ENCODE measurements at places on chromosomes 13 and 19.

- DNase-seq = no peak
These were observed 60.0 kb downstream of the MLLT1 start for GRCh38 chr19:6219586-6220290.

DNA sequence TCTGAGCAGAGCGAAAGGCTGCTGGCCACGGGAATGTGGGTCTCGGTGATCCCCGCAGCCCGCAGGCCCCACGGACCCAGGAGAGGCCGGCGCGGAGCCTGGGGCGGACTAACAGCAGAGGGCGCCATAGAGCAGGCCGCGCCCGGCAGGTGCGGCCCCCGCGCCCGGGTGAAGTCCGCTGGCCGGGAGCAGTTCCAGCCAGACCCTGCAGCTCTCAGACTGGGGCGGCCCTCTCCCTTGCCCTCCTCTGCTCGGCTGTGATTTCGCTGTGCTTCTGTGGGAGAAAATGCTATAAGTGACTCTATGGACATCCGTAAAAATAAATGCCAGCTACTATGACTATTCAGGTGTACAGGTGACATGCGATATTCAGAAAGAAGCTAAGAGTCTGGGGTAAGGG is 37.7 kb downstream of the GSX1 start:
- DNase-seq = no peak

DNA sequence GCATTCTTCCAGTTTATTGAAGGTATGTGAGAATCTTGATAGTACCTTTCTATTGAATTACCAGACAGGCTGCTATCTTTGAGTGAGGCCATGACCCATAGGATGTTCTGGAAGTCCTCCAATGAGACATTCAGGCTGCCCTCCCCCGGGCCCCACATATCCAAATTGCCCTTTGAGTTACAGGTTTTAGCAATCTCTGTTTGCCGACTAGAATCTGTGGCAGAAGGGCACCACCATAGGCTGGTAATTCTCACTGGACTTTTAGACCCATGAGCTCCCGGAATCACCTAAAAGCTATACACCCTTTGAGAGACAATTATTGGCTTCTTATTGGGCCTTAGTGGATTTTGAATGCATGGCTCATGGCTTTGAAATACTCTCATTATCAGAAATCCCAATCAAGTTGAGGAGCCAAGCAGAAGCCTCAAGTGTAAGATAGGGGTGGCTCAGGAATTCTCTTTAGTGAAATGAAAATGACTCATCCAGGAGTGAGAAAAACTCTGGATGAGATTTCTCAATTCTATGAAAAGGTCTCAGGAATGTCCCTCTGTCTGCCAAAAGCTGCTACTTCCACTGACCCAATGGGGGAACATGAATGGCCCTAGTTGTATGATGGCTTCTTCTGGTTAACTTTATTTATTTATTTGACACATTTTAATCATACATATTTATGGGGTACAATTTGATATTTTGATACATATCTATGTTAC is 172.1 kb upstream of the CSNK1A1L start:
- DNase-seq = no peak

DNA sequence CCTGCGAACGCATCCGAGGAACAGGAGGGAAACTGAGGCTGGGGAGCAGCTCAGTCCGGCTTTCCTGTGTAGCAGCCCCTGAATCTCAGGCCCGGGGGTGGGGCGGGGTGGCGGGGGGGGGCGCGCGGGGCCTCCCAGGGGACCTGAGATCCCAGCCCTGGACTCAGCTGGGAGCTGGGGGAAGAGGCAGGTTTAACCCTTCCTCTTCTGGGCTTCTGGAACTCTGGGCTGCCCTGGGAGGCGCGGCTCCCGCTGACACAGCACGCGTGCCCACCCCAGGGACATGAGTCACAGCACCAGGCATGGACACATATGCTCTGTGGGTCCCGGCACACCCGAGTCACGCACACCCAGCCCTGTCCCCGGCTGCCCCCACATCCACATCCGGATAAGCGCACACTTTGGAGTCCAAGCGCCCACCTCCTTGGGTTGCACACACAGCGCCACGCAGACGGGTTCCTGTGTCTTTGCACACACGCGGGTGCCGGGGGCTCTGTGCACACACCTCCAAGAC is 3.5 kb upstream of the CIRBP start:
- peak; percentile 78 for DNase-seq

DNA sequence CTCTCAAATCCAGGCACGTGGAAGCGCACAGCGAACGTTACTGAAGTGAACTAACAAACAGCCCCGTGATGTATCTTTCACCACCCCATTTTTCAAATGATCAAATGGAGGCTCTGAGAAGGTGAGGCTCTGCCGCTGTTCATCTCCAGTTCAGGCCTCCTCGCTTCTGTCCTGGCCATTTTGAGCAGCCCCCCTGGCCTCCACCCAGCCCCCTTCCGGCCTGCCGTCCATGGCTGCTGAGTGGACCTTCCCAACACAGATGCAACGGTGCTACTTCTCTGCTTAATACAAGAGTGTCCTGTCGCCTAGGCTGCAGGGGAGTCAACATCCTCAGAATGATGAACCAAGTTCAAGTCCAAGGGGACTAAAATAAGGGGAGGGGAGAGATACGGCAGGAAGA is 9.7 kb downstream of the SYDE1 start:
- no peak for DNase-seq

GRCh38 chr13:18960637-18961227 is 220.9 kb downstream of the TUBA3C start:
- no peak for DNase-seq

- DNase-seq = no peak
These were observed 459.2 kb downstream of the FGF14 start for GRCh38 chr13:101942535-101943157.

DNA sequence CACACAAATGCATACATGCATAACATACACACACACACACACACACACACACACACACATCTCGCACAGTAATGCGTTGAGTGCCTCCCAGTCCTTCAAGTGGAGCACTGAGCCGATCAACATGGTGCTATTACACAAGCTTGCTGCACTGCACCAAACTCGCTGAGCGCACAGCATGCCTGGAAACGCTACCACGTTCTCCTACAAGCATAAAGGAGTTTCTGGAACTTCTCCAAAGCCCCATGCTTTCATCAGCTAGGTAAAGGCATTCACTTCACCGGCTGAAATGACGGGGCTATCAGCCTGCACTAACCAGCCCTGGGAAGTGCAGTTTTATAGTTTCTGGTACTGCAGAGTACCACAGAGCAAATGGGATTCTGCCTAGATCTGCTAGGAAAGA is 92.7 kb downstream of the FGF14 start:
- no peak for DNase-seq

- no peak for DNase-seq
These were observed 14.7 kb upstream of the KCTD15 start for GRCh38 chr19:33781996-33782395.

GRCh38 chr19:55590617-55591016 is 8.7 kb downstream of the FIZ1 start:
- DNase-seq = no peak

DNA sequence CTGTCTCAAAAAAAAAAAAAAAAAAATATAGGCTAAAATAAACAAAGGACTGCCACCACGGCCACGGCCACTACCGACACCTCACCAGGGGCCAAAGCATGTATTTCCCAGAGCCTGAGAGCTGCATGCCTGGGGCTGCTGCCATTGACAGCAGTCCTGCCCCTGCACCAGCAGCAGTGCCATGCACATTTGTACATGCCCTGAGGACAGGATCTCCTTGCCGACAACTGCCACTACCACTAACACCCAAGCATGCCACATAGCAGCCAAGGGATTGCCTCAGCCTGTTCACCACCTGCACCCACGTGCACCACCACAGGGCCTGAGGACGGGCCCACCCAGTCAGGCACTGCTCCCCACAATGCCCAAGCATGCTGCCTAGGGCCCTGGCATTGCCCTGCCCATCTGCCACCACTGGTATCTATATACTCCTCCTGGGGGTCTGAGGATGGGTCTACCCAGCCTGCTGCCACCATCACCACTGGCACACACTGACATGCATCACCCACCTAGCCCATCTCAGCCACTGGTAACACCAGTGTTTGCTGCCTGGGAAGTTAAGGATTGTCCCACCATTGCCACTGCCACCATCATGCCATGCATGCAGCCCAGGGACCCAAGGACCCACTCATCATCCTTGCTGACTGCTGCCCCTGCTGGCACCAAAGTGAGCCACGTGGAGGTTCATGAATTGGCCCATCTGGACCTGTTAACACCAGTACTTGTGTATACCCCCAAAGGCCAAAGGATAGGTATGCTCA is 10.6 kb upstream of the NUP62 start:
- no peak for DNase-seq

- no peak for DNase-seq
These were observed 504.6 kb upstream of the KLHL1 start for GRCh38 chr13:70612881-70613280.

DNA sequence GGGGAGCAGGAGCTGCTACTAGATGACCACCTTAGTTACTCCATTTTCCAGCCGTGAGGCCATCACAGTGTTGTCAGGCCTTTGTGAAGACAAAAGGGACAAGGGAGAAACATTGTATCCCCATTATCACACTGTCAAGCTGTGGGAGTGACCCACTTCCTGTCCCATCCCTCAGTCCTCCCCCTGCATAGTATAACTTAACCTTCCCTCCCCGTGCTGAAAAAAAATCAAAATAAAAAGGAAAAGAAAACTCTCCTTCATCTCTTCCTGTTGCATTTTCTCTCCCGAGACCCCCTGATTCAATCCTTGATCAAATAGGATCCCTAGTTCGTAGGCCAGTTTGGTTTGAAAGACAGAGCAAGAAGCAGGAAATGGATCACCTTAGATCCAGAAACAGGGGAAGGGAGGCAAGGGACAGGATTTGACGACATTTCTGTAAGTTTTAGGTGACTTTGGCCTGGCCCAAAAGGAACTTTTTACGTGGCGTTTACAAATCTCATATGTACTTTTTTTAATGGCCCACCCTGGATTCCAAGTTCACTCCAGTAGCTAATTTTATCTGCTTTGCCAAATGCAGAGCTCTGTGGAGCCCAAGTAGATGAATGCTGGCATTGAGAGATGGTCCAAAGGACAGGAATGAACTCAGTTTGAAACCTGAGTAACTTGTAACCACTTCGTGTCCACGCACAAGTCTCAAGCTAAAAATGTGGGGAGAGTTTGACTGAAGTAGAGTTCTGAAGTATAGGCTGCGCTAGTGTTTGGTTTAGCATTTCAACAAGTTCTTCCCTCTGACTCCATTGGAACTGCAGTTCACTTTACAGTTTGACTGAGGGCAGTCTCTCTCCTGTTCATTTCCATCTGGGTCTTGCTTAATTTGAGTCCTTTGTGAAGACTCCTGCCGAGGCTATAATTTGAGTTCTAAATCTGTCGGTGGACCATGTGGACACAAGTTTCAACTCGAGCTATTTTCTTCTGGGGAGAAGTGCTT is 16.6 kb upstream of the GATAD2A start:
- DNase-seq = no peak

DNA sequence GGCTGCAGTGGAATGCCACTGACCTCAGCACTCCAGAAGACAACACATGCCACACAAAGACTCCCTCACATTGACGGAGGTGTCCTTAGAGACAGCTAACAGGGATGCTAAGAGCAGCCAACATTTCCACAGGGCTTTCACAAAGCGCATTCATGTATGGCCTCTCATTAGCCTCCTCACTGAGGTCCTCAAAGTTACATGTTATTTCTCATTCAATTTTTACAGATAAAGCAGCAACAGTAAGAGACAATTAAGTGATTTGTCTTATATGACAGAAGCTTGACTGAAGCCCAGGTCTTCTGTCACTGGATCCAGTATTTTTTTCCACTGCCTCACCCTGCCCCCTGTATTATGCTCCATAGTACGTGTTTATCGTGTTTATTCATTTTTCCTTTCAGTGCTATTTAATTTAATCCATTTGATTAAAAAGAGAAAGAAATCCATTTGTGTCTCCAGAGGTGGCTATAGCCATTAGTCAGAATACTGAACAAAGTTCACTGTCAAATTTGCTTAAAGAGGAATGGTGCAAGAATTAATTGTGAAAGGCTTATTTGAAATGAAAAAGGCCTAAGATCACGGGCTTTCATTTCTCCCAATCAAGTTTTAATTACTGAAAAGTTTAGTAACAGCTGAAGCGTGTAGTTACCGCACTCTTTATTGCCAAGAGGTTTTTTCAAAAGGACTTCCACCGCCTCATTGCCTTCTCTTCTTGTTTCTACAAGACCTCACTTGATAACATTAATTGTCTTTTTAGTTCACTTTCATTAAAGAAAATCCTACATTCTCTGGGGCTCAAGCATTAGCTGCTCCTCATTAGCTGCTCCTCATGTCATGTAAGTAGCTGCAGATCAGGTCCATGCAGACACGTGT is 115.0 kb downstream of the COG6 start:
- DNase-seq = no peak

DNA sequence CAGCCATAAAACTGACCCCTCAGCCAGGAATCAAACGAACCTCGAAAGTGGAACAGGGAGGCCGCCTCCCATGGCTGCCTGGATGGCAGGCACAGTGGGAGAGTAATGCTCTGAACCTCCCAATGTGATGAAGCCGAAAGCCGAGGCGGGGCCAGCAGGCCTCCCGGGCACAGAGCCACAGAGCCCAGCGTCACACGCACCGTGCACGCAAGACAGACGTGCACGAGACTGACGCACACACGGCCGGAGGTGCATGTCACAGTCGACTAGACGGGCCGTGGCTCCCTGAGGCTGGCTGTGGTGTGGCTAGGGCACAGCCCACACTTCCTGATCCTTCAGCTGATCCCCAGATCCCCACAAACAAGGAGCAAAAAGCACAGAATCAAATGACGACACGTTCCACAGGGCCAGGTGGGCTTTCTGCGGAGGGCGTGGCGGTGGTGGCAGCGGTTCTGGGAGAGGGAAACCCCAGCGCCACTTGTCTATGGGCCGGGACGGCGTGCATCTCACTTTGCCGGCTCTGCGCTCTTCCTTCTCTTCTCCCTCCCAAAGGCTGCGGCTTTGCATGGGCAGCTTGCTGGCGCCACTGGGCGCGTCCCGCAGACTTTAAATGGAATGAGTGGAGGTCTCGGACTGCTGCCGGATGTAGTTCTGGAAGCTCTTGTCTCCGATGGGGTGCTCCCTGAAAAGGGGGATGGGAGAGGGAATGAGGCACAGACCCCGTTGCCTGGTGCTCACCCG is 5.0 kb upstream of the C13orf46 start:
- DNase-seq = no peak

GRCh38 chr19:42480335-42481095 is 37.8 kb upstream of the CXCL17 start:
- DNase-seq = no peak

- DNase-seq = no peak
These were observed 6.1 kb upstream of the C13orf46 start for GRCh38 chr13:113979791-113980471.

DNA sequence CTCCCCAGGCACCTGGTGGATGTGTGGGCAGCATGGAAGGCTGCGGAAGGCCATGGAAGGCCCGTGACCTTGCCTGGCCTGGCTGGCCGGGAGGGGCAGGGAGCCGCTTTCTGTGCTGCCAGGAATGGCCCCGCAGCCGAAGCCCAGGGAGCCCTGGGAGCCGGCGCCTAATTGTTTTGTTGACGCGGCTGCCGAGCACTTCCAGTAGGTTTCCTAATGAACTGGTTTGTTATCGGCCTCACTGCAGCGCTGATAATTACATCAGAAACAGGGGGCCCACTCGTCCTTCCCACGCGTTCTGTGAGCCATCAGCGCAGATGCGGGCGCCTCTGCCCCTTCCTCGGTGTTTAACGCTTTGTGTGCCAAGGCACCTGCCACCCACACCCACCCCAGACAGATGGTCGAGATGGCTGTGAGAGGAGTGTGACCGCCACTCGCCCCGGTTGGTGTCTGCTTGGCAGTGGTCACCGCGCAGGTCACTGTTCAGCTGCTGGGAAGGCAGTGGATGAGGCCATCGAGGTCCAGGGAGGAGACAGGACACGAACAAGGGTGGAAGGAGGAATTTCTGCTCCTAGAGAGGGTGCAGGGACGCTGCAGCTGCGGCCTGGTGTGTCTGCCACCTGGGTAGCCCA is 124.5 kb downstream of the KDM4B start:
- no peak for DNase-seq

- DNase-seq = peak; percentile 55
These were observed 1.7 kb downstream of the GTF3A start for GRCh38 chr13:27425918-27426630.

Data from stromal cell of bone marrow (primary cell).